ENCODE measurements at places on chromosomes 5 and 9.

- peaks cover 21% of the 10 kb centered on the region for H3K36me3 ChIP-seq
- H3K27ac ChIP-seq = peak overlapping the region; percentile 91
- no peak for DNase-seq
- H3K27me3 ChIP-seq = no peaks in the 10 kb centered on the region
Measured at GRCh38 chr9:91426123-91426745, 2.6 kb upstream of the NFIL3 start.

- DNase-seq = no peak
- peaks cover 52% of the 10 kb centered on the region for H3K4me1 ChIP-seq
- H3K27me3 ChIP-seq = peaks cover 3% of the 10 kb centered on the region
- peak overlapping the region; percentile 59 for H3K27ac ChIP-seq
Measured at GRCh38 chr5:54669285-54669684, 151.7 kb downstream of the SNX18 start.

DNA sequence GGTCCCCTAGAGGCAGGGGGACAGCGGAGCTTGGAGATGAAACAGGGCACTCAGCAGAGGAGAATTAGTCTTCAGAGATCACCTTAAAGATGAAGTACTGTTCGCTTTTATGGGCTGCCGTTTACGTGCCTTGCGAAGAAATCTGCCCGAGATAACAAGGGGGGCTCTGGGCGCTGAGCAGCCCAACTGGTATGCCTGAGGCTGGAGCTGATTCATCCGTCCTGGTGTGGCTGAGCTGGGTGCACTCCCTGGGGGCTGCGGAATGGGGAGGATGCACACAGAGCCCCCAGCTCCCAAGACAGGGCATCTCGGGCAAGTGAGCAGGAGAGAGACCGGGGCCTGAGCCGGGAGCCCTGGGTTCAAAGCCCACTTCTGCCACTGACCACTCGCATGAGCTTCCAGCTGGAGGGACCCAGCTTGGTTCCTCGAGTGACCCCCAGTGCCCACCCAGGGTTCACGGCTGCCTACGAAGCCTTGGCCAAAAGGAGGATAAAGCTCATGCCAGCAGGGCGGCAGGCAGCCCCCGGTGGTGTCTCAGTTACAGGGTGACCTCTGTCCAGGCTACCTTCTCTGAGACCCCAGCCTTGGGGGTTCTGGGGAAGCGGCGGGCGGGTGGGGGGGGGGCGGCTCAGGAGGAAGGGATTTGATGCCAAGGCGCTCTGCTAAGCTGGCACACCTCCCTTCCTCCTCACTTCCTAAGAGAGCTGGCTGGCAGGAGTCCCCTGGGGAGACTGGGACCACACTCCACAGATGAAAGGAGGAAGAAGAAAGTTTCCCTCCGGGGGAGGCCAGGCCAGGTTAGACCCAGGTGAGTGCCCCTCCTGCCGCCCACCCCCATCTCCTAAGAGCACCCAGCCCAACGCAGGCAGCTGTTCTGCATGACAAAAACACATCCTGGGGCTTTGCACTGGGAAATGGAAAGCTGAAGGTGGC, 5.7 kb downstream of the FIBCD1 start:
- DNase-seq = no peak
- peaks cover 44% of the 10 kb centered on the region for H3K27me3 ChIP-seq
- peaks cover 3% of the 10 kb centered on the region for H3K4me1 ChIP-seq
- peaks cover 3% of the 10 kb centered on the region for H3K36me3 ChIP-seq
- no peak overlapping the region for H3K27ac ChIP-seq

DNA sequence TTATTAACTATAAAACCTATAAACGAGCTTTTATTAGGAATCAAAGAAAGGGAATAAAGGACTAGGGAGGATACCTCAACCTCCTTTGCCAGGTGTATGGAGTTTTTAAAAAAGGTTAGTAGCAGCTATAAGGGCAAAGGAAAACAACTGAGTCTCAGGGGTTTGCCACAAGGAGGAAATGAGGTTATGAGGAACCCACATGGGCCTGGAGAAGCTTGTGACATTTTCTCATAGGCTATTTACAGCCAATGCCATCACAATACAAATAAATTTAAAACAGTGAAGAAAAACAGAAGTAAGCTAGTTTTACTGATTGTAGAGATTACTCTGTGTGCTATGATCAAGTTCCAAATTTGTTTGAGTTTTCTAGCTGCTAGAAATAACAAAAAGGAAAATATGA, 92.6 kb downstream of the CDKN2A start:
- peaks cover 9% of the 10 kb centered on the region for H3K4me1 ChIP-seq
- H3K27me3 ChIP-seq = no peaks in the 10 kb centered on the region
- H3K27ac ChIP-seq = no peak overlapping the region
- H3K36me3 ChIP-seq = peaks cover 6% of the 10 kb centered on the region
- DNase-seq = no peak
- H3K4me3 ChIP-seq = no peak overlapping the region

- H3K36me3 ChIP-seq = peaks cover 1% of the 10 kb centered on the region
- DNase-seq = no peak
- H3K4me1 ChIP-seq = no peaks in the 10 kb centered on the region
- no peak overlapping the region for H3K27ac ChIP-seq
Measured at GRCh38 chr5:122951658-122952057, 84.9 kb downstream of the PPIC start.

DNA sequence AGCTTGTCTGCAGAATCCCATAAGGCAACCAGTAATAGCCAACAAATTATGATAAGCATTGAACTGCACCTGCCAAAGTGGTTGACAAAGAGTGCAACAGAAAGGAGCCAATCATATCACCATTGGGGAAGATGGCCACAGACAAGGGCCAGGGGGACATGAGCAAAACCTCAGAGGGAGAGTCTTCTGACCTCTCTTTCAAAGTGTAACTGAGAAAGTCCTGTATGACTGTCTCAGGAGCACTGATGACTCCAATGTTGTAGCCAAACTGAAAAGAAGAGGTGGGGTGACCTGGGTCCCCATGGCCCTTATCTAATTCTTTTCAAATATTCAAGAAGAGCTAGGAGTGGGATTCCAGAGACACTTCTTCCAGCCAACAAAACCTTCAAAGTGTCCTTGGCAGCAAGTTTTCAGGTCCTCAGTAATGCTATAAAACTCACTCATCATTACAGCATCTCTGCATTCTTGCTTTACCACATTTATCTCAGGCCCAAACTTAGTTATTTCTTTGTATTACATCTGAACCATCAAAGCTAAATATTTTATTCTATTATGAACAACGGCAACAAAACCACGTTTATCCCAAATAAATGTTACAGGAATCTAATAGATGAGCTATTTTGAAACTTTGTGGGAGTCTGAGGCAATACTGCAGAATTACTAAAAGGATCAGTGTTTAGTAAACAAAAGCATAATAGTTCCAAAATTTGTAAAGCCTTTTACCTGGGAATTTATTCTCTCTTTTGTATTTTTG, 24.4 kb downstream of the FBLL1 start:
- peaks cover 59% of the 10 kb centered on the region for H3K36me3 ChIP-seq
- no peaks in the 10 kb centered on the region for H3K4me1 ChIP-seq
- no peak overlapping the region for H3K4me3 ChIP-seq
- no peak for DNase-seq
- no peak overlapping the region for H3K27ac ChIP-seq

- H3K27me3 ChIP-seq = no peaks in the 10 kb centered on the region
- H3K27ac ChIP-seq = peak overlapping the region; percentile 96
- H3K36me3 ChIP-seq = peaks cover 47% of the 10 kb centered on the region
- peaks cover 70% of the 10 kb centered on the region for H3K4me1 ChIP-seq
Measured at GRCh38 chr5:62306896-62307689, 1.1 kb downstream of the KIF2A start.

DNA sequence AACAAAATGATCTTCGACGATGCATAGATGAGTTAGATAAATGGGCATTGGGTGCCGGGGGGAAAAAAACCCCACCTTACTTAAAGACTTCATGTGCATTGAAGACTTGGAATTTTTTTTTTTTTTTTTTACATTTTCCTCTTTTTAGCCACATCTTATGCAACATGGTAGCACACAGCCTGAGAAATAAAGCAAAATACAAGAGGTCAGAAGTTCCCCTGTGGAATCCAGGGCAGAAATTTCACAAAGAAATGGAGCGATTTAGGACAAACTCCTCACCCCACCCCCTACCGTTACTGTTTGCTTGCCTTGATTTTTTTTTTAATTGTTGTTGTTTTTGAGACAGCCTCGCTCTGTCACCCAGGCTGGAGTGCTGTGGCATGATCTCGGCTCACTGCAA, 153.2 kb downstream of the GOLPH3 start:
- DNase-seq = no peak
- no peak overlapping the region for H3K27ac ChIP-seq
- peaks cover 7% of the 10 kb centered on the region for H3K4me1 ChIP-seq
- H3K27me3 ChIP-seq = peaks cover 2% of the 10 kb centered on the region
- no peak overlapping the region for H3K4me3 ChIP-seq

DNA sequence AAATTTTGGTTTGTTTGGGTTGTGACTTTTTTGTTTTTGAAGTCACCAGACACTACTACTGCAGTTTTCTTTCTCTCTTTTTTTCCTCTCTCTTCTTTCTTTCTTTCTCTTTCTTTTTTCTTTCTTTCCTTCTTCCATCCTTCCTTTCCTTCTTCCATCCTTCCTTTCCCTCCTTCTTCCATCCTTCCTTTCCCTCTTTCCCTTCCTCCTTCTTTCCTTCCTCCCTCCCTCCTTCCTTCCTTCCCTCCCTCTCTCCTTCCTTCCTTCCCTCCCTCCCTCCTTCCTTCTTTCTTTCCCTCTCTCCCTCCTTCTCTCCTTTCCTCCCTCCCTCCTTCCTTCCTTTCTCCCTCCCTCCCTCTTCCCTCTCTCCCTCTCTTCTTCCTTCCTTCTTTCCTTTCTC, 230.3 kb upstream of the TYRP1 start:
- H3K27ac ChIP-seq = no peak overlapping the region
- H3K4me1 ChIP-seq = no peaks in the 10 kb centered on the region
- no peak for DNase-seq
